ENCODE measurements at places on chromosomes 2 and 18. TPM values are rescaled to one million over a fixed set of nuclear protein-coding genes. Genes with fewer than 3 reads are reported as not detected.

Gene CNTNAP5
- total RNA-seq: not detected

Gene NOSTRIN
- 0.18 TPM for total RNA-seq

GRCh38 chr2:226048611-226049010, 649.1 kb downstream of the NYAP2 start:
- DNase-seq: peak; percentile 91

Gene G6PC2
- not detected for total RNA-seq

DNA sequence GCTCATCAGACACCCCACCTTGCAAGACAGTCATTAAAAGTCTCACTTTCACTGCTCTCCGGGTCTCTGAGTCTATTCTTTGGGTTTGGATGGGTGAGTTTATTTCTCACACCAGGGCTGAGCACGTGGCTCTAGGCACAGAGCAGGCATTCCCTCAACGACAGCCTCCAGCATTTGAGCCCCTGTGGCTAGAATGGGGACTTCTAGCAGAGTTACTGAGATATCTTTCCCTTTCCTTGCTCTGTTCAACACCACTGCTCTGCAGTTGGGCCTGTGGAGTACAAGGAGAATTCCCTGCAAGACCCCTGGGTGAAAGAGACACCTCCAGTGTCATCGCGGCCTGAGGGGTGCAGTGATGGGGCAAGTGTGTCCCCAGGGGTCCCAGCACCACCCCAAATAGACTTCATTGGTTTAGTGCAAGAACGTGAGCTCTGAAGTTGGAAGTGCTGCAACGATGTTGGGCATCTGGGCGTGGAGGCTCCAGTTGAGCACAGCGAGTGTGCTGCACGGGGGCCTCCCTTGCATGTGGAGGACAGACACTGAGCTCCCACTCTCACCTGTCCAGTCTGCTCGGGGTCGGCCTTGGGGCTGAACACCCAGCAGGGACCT, 184.1 kb upstream of the HS6ST1 start:
- DNase-seq: no peak

Gene CCDC150
- total RNA-seq: 3.8 TPM

Measured in IMR-90 (cell line).